ENCODE measurements at places on chromosomes 5 and 9. TPM values are rescaled to one million over a fixed set of nuclear protein-coding genes. Genes with fewer than 3 reads are reported as not detected.

The C5orf63 gene
- 1.3 TPM for total RNA-seq

The COL5A1 gene
- total RNA-seq = 897 TPM

The BTNL9 gene
- not detected for total RNA-seq

The NIPBL gene
- 12.5 TPM for total RNA-seq

The MYO10 gene
- total RNA-seq = 43.2 TPM

The AGXT2 gene
- not detected for total RNA-seq

The ANP32B gene
- total RNA-seq = 11.2 TPM

The NTRK2 gene
- total RNA-seq = not detected

The SPTAN1 gene
- total RNA-seq = 275 TPM

The NAIP gene
- total RNA-seq = 6.3 TPM

The PRUNE2 gene
- total RNA-seq = 6.8 TPM

The SAXO1 gene
- not detected for total RNA-seq

The PROB1 gene
- 2.3 TPM for total RNA-seq

The DRD1 gene
- total RNA-seq = not detected

The PTGS1 gene
- total RNA-seq = 39.6 TPM

The RECK gene
- 127 TPM for total RNA-seq

The PCDHB10 gene
- 1.3 TPM for total RNA-seq

The MRPL22 gene
- total RNA-seq = 4.8 TPM

The ZBTB6 gene
- 8.3 TPM for total RNA-seq

The SOHLH1 gene
- total RNA-seq = not detected

The KDM3B gene
- 26.8 TPM for total RNA-seq

The TRAF1 gene
- total RNA-seq = 0.38 TPM

The SWI5 gene
- total RNA-seq = 32.8 TPM

The SGCD gene
- 67.0 TPM for total RNA-seq

The IRX4 gene
- not detected for total RNA-seq

The NUDT2 gene
- 7.6 TPM for total RNA-seq

The SPATA31E1 gene
- not detected for total RNA-seq

The OLFML2A gene
- total RNA-seq = 0.38 TPM

The KCNN2 gene
- total RNA-seq = not detected

The PLAC8L1 gene
- total RNA-seq = not detected

Data from GM23248 (cell line).